ENCODE measurements at places on chromosomes 2 and 18.

- no peak for DNase-seq
Observed at GRCh38 chr2:38323623-38324022, 53.5 kb downstream of the ATL2 start.

DNA sequence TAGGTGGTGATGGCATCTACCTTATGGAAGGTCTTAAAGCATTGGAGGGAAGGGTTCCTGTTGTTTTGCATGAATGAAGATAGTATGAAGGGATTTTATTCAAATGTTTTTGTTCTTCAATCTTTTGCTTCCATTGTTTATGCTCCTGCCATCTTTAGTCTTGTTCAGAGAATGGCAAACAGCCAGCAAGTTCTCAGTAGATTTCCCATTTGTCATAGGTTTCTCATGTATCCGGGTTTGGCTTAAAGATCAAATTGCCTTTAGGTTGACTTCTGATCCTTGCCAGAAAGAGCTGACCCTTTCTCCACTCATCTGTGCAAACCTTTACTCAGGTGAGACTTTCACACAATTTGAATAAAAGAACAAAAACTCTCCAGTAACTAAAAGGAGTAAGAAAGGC is 44.2 kb upstream of the STAT4 start:
- DNase-seq = no peak

DNA sequence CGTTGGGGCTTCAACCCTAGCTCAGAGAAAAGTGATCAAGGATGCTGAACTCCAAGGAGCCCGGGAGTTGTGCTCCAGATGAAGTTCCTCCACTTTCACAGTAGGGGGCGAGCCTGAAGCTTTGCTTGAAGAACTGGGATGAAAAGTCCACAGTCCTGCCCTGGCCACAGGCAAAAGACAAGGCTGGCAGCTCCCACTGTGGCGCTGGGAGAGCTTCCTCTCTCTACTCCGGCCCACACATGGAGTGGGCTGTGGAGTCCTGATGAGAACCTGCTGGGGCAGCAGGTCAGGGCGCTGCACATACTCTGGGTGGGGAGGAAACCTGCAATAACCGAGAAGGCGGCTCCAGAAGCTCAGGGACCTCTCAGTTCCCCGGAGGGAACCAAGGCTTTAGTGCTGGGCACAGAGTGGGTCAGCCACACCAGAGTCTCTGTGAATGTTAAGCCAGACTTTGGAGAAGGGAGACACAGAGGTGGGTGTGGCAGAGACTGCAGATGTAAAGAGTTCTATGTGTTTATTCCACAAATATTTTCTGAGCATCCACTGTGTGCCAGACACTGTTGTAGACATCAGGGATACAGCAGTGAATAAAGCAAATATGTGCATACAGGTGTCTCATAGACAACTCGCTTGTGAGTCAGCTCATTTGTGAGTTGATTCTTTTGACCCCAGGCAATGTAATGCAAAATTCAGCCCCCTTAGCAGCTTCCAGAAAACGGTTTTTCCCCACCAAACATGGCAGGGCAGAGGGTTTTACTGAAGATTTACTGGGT is 48.0 kb upstream of the MRPL33 start:
- DNase-seq = no peak

DNA sequence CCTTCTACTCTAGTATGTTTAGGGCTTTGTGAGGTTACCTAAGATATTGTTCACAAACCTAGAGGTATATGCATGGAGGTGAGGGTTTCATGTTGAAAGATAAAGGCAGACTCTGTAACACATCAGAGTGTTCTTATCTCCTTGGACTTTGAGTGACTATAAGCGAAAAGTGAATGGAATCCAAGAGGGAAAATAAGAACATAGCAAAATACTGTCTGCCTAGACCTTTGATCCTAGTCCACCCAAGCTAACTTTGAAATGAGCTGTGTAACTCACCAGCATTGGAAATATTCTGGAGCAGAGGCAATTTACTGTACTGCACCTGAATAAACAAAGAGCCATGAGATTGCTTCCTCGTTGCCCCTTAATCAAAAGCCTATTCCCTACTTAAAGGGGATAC is 28.2 kb upstream of the GALNT1 start:
- no peak for DNase-seq

DNA sequence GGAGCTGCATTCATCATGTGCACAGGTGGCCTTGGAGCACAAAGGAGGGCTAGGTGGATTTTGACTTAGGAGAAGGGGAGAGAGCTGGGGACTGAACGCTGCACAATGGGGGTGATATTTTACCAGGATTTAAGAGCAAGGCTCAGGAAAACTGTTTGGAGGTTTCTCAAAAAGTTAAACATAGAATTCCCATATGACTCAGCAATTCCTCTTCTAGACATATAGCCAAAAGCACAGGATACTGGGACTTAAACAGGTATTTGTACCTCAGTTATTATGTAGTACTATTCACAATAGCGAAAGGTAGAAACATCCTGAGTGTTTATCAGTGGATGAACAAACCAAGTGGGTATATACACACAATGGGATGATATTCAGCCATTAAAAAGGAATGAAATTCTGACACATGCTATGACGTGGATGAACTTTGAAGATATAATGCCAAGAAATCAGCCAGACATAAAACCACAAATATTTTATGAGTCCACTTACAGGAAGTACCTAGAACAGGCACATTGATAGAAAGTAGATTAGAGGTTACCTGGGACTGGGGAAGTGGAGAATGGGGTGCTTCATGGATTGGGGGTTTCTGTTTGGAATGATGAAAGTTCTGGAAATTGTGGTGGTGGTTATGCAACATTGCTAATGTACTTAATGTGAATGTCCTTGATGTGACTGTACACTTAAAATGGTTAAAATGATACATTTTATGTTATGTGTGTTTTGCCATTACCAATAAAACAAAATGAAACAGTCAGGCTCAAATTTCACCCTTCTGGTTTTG is 216.9 kb downstream of the HAUS1 start:
- DNase-seq = no peak

- no peak for DNase-seq
Observed at GRCh38 chr2:112714836-112715631, 5.8 kb upstream of the NT5DC4 start.

DNA sequence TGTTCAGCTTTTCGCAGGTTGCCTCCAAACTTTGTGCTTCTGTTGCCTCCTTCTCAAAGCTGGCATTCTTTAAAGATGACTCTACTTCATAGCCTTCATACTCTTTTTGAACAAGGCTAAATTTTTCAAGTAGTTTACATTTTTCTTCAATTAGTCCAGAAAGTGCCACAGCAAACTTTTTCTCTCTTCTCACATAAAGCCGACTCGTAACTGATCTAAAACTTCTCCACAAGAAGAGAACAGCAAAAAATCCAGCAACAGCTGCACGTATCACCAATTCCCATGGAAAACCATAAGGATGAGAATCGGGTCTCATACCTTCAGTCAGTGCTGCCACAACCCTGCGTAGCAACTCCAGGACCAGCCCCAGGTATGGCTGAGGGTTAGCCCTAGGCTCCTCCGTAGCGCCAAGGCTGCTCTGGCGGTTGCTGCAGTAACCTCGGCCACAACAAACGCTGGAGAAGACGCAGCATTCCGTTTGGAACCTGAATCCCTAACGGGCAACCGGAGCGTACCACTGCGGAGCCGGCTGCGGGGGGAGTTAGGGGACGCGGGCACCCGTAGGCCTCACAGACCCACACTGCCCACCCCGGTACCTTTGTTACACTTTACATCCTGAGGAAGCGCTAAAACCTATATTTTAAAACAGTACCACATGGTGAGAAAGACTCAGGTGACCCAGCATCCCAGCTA is at the start of gene CTAGE1:
Gene CTAGE1 (minus strand): TSS at position 420 of the 693 bp plus-strand sequence. CDS start 104 bp downstream, at position 316.
- DNase-seq = no peak

- no peak for DNase-seq
Observed at GRCh38 chr2:85907671-85908157, 18.9 kb upstream of the ST3GAL5 start.

- DNase-seq = peak; percentile 27
Observed at GRCh38 chr18:27017901-27018500, 152.5 kb upstream of the AQP4 start.

GRCh38 chr2:133541376-133541775 is 26.9 kb downstream of the NCKAP5 start:
- DNase-seq = no peak

GRCh38 chr2:237194081-237194480 is 108.4 kb downstream of the COPS8 start:
- DNase-seq = no peak

DNA sequence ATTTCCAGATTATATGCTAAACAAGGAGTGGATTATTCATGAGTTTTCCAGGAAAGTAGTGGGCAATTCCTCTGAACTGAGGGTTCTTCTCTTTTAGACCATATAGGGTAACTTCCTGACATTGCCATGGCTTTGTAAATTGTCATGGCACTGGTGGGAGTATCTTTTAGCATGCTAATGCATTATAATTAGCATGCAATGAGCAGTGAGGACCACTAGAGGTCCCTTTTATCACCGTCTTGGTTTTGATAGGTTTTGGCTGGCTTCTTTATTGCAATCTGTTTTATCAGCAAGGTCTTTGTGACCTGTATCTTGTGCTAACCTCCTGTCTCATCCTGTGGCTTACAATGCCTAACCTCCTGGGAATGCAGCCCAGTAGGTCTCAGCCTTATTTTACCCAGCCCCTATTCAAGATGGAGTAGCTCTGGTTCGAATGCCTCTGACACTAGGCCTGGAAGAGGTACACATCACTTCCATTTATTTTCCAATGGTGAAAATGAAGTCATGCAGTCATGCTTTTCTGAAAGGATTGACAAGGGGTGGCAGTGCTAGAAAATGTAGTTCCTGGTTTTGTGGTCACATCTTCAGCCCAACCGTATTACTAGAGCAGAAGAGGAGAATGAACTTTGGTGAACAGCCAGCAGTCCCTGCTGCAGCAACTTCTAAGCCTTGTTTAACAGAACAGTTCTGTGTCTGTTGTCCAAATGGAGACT is 26.6 kb upstream of the ITGA4 start:
- DNase-seq = no peak

Measured in NCI-H2171 (cell line).